T follicular helper cell (primary cell): ENCODE measurements at places on chromosomes 3 and 15.

- no peak for DNase-seq
Observed at GRCh38 chr3:183492849-183493179, 62.7 kb downstream of the KLHL6 start.

DNA sequence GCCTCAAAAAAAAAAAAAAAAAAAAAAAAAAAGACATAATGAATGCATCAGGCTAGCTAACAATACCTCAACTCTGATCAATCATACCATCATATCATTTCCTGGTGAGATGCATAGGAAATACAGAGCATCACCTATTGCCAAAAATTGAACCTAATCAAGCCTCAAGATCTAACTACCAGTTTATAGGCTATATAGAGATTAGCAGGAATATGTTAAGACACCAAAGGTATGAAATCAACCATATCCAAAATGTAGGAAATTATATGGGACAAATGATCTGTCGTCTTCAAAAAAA is 387 bp upstream of the VPS33B start:
- DNase-seq, result no peak

- DNase-seq, result no peak
Observed at GRCh38 chr15:27271258-27271657, 300.3 kb downstream of the GABRG3 start.

GRCh38 chr15:39411102-39411989 is 169.5 kb upstream of the THBS1 start:
- no peak for DNase-seq

- DNase-seq, result no peak
Observed at GRCh38 chr15:64749167-64749566, 26.2 kb downstream of the RBPMS2 start.

- DNase-seq, result no peak
Observed at GRCh38 chr3:15453991-15454625, 26.7 kb downstream of the EAF1 start.

GRCh38 chr3:56347219-56347871 is 120.9 kb downstream of the ERC2 start:
- no peak for DNase-seq

DNA sequence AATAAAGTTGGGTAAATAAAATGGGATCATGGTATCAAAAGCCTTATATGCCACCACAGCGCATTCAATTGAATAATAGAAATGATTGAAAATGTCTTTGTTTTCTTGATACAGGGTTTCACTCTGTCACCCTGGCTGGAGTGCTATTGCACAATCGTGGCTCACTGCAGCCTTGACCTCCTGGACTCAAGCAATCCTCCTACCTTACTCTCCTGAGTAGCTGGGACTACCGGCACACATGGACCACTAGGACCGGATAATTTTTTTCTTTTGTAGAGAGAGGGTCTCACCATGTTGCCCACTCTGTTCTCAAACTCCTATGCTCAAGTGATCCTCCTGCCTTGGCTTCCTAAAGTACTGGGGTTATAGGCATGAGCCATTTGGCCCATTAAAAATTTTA is 33.8 kb upstream of the BBX start:
- DNase-seq, result no peak
